ENCODE measurements at places on chromosomes 6 and 20.

DNA sequence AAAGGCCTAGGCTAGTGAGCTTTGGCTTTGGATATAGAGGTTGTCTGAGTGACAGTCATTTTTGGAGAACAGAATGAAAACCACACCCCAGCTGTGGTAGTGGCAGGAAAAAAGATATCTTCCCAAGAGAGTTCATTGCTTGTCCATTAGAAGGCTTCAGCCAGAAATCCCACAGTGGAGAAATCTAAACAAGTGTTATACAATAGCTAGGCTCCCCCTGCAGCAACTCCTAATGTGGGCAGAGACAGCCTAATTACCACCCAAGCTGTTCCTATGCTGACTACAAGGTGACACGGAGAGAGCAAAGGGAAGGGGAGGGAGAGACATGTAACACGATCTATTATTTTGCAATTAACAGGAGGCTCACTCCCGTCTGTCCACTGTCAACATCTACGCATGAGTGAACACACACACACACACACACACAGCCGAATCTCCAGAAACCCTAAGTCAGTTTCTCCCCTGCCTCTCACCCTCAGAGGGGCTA is 147.5 kb upstream of the TCF21 start:
- DNase-seq = no peak

DNA sequence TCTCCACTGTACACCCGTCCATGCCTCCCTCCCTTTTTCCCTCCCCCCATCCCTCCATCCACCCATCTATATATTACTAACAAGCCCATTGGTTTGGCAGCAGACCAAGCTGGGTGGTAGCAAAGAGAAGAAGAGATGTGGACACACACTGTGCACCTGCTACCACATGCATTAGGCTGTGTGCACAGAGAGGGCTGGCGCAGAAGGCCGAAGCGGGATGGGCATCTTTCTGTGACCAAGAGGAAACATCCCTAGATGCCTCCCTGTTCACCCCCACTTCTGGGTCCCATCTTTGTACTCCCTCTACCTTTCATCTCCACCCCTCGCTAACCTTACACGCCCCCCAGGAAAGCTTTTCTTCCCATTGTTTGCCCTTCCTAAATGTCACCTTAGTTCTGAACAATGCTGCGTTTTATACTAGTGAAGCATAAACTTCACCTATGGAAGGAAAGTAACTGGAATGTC is 64.9 kb upstream of the AFDN start:
- DNase-seq = no peak

GRCh38 chr6:21907291-21907690 is 313.7 kb downstream of the SOX4 start:
- no peak for DNase-seq

- no peak for DNase-seq
Observed at GRCh38 chr20:40803381-40803780, 114.3 kb upstream of the MAFB start.

DNA sequence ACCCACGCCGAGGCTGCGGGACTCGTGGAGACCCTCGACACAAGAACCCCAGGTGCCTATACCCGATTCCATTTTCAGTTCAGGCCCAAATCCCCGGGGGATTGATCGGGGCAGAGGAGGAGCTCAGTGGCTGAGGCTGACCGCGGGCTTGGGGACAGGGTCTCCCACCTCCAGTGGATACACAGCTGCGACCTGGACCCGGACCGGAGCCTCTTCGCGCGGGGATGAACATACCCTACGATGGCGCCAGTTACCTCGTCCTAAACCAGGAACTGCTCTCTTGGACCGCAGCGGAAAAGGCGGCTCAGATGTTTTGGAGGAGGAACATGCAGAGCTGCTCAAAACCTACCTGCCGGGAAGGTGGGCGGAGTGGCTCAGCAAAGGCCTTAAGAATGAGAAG is 27.4 kb upstream of the HLA-G start:
- no peak for DNase-seq

DNA sequence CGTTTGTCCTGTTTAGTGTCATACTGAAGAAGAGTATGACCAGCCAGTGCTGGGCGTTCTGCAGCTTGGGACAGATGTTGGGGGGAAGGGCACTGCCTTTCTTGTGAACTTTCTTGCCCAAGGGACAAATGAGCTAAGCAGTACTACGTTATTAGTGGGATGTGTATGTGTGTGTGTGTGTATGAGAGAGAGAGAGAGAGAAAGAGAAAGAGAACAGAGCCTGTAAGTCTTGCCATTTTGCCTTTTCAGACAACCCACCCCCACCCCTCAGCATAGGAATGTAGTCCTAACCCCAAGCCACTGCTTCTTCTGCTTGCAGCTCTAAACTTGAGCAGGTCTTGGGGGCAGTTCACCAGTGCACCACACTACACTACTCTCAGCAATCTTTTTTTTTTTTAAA is 45.5 kb downstream of the E2F3 start:
- DNase-seq = no peak

- DNase-seq = no peak
Observed at GRCh38 chr6:139486476-139486799, 112.0 kb upstream of the CITED2 start.

DNA sequence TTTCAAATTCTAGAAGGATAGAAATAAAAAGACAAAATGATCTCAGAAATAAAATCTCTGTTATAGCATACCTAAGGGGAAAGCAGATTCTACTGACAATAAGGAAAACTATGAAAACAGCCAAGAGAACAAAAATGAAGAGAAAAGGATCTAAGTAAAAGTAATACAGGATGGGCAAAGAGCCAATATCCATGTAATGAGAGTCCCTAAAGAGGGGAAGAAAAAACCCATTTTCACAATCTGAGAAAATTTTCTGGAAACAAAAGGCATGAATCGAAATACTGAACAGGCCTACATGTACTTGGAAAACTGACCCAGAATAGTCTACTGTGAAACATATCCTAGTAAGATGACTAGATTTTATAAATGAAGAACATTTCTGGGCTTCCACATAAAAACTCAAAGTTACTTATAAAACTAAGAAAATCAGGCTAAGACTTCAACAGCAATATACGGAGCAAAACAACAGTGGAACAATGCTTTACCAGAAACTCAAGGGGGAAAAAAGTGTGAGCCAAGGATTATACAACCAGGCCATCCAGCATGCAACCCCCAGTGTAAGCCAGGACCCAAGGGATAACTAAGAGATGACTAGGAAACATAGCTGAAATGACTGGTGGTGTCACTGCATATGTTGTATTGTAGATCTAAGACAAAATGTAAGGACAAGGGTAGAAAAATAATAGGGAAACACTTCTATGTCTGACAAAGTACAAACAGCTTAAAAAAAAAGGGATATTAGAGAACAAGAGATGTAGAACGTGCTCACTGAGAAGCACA is 10.2 kb downstream of the NAPB start:
- DNase-seq = no peak

- no peak for DNase-seq
Observed at GRCh38 chr6:14933183-14933544, 312.7 kb upstream of the JARID2 start.

DNA sequence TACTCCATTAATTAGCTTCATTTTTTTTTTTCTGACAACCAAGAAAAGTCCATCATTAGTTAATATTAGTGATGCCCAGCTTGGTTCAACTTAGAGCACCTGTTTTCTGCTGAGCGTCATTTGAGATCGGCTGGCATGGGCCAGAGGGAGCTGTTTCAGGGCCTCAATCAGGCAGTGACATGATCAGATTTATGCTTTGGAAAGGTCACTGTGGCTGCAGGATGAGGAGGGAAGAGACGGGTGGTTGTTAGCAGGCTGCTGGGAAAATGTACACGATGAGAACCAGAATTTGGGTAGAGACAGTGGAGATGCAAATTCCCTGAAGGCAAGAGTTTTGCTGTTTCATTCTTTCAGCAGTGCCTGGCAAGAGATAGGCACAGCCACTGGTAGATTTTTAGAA is 4.4 kb upstream of the STX16 start:
- DNase-seq = no peak

GRCh38 chr20:60903325-60903971 is 348.6 kb upstream of the CDH4 start:
- DNase-seq = no peak

GRCh38 chr20:49286689-49287551 is 9.1 kb upstream of the ZNFX1 start:
- DNase-seq = no peak

- no peak for DNase-seq
Observed at GRCh38 chr6:16769986-16770376, 8.7 kb upstream of the ATXN1 start.

GRCh38 chr6:72892901-72893300 is 271.0 kb downstream of the KCNQ5 start:
- no peak for DNase-seq

DNA sequence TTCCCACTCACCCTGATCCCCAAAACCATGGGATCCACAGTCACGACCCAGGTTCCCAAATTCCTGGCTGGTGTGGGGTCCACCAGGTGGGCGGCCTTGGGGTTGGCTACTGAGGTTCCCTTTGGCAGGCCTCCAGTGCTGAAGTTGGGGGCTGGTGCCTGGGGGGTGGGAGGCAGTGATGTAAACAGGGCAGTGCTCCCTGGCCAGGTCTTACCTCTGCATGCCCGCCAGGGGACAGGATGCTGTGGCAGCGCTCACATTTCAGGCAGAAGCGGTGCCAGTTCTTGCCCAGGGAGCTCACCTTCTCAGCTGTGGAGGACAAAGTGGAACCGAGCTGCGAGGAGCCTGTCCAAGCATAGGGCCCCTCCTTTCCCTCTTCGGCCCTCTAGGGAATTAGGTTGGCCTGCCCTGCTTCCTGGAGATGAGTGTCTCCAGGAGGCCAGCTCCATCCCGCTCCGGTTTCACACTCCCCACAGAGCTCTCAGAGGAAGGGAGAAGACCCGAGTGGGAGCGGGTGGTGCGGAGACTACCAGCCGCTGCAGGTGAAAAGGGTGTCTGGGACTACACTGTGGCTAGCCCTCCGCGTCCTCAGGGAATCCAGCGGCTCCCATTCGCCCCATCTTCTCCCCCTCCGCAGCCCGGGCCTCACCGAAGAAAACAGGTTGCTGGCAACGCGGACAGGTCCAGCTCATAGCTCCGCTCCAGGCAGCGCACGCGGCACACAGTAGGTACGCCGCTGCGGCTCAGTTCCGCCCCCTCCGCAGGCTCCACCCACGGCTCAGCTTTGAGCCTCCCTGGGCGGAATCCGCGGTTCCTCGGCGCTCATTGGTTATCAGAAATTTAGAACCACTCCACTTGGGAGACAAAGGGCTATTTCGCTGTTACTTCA is at the start of gene CRIP3:
Gene CRIP3 (minus strand): TSS at position 726 of the 889 bp plus-strand sequence. CDS start 34 bp downstream, at position 692.
- peak; percentile 68 for DNase-seq

- DNase-seq = no peak
Observed at GRCh38 chr6:74346936-74347535, 651.0 kb downstream of the CD109 start.

- no peak for DNase-seq
Observed at GRCh38 chr6:3290931-3291211, 32.1 kb downstream of the PSMG4 start.

- DNase-seq = no peak
Observed at GRCh38 chr6:20948556-20948955, 414.3 kb downstream of the CDKAL1 start.

DNA sequence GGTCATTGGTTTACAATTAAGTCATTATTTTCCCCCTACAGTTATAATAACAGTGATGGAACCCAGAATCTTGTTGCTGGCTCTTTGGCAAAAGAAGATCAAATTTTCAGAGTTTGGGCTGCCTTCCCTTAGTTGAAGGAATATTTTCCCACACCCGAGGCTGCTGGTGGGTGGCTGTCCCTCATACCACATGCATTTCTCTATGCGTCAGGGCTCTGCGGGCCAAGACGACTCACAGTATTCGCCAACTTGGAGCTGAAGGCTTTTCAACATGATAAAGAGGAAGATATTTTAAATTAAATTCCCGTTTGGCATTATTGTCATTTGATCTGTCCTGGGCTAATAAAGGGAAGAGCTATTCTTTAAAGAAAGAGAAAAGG is 102.2 kb upstream of the SASH1 start:
- DNase-seq = no peak

GRCh38 chr20:25148982-25149846 is 46.3 kb upstream of the ENTPD6 start:
- DNase-seq = no peak

- no peak for DNase-seq
Observed at GRCh38 chr6:49668083-49668511, 31.5 kb upstream of the RHAG start.

- no peak for DNase-seq
Observed at GRCh38 chr20:35077341-35077740, 15.3 kb downstream of the TRPC4AP start.

GRCh38 chr6:43972913-43973300 is 154.3 kb downstream of the MRPL14 start:
- DNase-seq = no peak

- DNase-seq = no peak
Observed at GRCh38 chr20:17457588-17458190, 73.5 kb downstream of the BFSP1 start.

GRCh38 chr20:6702144-6702543 is 65.3 kb upstream of the BMP2 start:
- DNase-seq = no peak

GRCh38 chr6:131427434-131428058 is 145.5 kb upstream of the ARG1 start:
- no peak for DNase-seq

DNA sequence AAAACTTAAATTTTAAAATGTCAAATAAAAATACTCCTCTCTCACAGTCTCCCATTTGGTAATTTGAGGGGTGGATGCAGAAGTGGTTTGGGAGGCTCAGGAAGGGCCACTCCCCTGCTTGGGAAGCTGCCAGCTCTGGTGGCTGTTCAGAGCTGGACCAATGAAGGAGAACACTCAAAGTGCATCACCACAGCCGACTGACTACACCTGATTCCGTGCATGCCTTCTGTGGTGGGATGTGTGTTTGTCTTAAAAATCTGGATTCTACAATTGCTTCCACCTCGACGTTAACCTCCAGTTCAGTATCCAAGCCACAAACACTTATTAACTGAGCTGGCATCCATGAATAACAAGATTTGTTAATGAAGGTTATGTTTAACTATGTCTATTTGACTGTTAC is 137.3 kb downstream of the FOXC1 start:
- no peak for DNase-seq

DNA sequence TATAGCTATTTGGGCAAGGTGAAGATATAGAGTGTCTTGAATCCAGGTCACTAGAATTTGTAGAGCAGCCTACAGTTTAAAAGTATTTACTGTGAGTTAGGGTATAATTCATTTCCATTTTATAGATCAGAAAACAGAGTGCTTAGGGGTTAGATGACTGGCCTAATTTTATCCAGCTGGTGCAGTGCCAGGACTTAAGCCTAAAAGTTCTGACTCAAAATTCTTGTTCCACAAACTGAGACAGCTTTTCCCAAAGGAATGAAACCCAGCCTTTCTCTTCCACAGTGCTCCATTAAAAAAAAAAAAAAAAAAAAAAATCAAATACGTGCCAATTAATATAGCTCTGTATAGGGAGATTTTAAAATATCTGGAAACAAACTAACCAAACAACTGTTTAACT is 441.0 kb upstream of the MARCKS start:
- no peak for DNase-seq
